Activated CD4-positive, alpha-beta T cell treated with anti-CD3 and anti-CD28 coated beads for 36 hours (primary cell): ENCODE measurements at places on chromosomes 7 and 10.
A peak's percentile ranks its signal among the peaks of the same experiment; 100 is the strongest.

DNA sequence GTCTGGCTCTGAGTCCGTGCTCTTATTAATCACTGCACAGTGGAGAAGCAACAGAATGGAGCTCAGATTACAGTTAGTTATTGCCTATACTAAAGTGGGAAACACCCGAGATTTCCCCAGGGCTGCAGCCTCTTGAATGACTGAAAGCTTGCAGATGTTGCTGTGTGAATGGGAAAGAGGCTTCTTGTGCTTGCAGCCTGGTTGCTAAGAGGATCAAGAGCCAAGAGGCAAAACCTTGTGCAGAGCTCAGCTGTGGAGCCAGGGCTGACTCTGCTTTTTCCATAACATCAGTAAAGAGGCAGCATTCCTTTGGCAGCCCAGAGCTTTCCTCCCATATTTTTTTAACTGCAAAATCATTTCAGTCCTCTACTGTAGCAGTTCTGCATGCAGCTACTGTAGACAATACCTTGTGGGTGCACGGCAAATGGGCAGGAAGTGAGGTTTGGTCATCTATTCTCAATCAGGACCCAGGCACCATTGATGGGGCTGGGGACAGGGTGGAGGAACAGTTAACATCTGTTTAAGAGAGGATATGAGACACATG lies 86.5 kb downstream of the RALA start:
- no peak for DNase-seq

DNA sequence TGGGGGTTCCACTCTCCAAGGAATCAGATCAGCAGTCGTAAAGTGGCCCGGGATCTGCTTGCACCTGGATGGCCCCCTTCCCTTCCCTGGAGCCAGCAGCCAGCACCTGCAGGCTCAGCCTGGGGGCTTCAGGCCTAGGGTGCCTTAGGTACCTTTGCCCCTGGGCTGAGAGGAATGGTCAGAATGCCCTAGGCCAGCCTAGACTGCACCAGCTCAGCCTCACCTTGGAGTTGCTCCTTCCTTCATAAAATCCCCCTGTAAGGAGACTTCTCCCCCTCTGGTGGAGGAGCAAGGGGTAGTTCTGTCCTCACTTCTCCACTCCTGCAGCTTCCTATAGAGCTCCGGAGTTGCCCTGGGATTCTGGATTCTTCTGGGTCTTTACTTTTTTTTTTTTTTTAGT lies 32.4 kb upstream of the LBX1 start:
- DNase-seq = no peak

GRCh38 chr10:129939416-129940275 lies 24.4 kb downstream of the EBF3 start:
- no peak for DNase-seq

- no peak for DNase-seq
These were observed 15.5 kb upstream of the MTPAP start for GRCh38 chr10:30364345-30365268.

GRCh38 chr10:125161707-125162119 lies 1.4 kb upstream of the CTBP2 start:
- no peak for DNase-seq

DNA sequence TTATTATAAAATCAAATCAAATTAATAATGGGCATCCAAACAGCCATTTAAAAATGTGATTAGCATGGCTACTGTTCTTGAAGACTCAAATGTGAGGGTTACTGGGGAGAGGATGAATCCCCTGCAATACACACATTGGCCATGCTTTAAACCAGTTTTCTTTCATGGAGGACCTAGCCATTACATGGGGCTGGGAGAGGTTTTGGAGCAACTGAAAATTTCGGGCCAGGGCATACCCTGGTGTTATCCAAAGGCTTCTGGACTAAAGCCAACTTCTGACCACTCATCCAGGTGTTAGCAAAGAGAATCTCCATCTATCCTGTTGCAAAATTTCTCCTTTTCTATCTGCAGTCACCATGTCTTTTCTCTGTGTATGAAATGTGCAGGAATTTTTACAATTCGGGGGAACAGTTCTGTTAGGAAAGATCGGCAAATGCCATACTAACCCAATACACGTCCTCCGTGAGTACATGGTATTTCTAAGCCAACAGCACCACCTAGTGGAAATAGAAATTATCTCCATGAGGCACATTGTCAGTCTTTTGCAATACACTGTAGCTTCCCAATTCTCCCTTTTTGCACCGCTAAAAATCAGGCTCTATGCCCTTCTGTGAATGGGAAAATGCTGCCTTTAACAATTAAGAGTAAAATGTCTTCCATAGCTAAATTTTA lies 47.0 kb upstream of the ZNF107 start:
- DNase-seq = no peak

- no peak for DNase-seq
These were observed 154.2 kb downstream of the ARHGAP12 start for GRCh38 chr10:31774299-31774900.

- DNase-seq = no peak
These were observed 8.3 kb upstream of the PPP1R35 start for GRCh38 chr7:100444311-100445278.

- no peak for DNase-seq
These were observed 262.0 kb upstream of the FERD3L start for GRCh38 chr7:19407270-19407669.

DNA sequence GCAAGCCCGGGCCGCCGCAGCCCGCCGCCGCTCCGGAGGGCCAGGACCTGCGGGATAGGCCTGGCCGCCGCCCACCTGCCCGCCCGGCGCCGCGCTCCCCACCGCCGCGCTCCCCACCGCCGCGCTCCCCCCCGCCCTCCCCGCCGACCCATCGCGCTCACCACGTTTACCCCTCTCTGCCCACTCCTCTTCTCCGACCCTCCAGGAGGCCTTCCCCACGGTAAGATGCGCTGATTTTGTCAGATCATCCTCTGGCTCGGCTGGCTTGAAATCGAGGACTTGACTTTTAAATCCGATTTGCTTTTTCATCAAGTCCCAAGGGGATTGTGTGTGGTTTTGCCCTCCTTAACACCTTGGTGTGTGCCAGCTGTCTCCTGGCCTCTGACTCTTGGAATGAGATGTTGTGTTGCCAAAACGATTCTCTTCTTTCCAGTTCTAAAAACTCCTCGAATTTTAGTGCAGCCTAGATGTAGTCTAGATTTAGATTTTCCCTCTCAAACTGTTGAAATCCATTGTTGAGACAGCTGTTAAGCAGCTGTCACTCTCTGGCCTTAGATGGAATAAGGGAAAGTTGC lies 738 bp downstream of the POM121 start:
- DNase-seq = no peak

GRCh38 chr10:97336446-97336845 lies 1.9 kb upstream of the FRAT2 start:
- no peak for DNase-seq

GRCh38 chr10:25600651-25601050 lies 333.4 kb upstream of the MYO3A start:
- no peak for DNase-seq

GRCh38 chr7:75914169-75914654 lies 743 bp upstream of the POR start:
- DNase-seq = no peak

GRCh38 chr7:152931633-152932032 lies 172.1 kb downstream of the ACTR3B start:
- DNase-seq = no peak

GRCh38 chr10:91745090-91745831 lies 53.0 kb upstream of the TNKS2 start:
- DNase-seq = no peak

DNA sequence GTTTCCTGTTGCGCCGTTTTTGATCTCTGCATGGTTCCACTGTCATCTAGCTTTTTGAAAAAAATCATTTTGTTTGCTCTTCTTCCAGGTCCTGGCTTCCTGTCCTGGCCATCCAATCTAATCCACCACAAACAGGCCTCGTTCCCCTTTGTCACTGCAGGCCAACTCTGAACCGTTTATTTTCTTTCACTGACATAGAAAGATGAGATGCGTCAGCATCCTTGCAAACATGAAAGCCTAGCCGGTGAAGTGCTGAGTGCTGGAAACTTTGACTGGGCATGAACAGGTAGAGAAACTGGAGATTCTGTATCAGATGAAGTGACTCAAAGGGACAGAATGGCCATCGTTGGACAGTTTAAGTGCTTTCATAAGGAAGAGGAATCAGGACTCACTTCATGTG lies 1247.8 kb downstream of the TYW1 start:
- DNase-seq = no peak

DNA sequence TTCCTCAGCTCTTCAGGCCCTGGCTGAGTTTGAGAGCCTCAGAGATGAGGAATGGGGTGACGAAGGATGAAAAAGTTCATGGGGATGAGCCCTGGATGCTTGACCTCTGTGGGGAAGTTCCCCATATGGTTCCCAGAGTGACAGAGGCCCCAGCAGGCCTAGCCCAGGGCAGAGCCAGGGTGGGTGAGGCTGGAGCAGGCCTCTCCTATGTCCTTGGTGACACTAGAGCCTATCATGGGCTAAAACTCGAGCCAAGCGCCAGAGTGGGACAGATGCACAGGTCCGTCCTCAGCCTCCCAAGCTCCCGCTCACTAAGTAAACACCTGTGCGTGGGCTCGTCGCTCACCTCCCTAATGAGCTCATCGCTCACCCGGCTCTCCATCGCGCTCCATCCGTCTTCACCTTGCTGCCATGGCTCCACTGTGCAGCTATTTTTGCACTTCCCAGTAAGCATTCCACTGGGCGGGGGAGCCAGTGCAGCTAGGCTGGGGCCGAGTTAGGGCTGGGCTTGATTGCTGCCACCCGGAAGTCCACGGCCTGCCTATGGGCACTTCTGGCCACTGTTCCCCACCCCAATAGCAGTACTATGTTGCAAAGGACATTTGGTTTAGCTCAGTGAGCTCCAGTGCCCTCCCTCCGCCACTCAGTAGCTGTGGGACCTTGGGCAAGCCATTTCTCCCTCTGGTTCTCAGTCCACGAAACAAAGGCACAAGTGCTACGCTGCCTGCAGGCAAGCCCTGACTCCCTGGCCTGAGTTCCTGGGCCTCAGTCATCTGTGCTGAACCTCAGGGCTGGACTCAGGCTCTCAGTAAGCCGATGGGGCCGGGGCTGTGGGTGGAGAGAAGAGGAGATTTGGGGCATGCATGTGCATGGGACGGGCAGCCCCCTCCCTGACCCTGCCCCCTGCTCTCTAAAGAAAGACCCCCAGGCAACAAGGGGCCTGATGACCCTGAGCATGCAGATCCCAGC lies 117.3 kb upstream of the PCBD1 start:
- no peak for DNase-seq

- DNase-seq = no peak
These were observed 151.0 kb downstream of the CHCHD3 start for GRCh38 chr7:132930881-132931280.

DNA sequence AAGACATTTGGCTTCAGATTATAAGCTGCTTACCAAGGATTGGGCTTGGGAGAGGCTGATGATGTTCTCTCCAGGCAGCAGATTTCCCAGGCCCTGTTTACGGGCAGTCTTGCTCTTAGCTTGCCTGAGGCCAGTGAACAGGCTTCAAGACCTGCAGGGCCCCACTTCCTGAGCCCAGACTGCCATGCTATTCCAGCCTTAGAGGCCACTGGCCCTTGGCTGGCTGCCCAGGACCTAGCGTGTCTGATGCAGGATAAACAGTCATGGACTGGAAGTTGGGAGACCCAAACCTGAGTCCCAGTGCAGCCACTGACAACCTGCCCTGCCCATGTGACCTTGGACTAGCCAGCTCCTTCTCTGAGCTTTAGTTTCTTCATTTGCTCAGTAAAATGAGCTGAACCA lies 2.9 kb downstream of the PRXL2A start:
- DNase-seq = no peak

GRCh38 chr7:38907766-38908165 lies 1.2 kb downstream of the VPS41 start:
- no peak for DNase-seq

GRCh38 chr10:17217631-17218232 lies 10.3 kb upstream of the VIM start:
- no peak for DNase-seq

DNA sequence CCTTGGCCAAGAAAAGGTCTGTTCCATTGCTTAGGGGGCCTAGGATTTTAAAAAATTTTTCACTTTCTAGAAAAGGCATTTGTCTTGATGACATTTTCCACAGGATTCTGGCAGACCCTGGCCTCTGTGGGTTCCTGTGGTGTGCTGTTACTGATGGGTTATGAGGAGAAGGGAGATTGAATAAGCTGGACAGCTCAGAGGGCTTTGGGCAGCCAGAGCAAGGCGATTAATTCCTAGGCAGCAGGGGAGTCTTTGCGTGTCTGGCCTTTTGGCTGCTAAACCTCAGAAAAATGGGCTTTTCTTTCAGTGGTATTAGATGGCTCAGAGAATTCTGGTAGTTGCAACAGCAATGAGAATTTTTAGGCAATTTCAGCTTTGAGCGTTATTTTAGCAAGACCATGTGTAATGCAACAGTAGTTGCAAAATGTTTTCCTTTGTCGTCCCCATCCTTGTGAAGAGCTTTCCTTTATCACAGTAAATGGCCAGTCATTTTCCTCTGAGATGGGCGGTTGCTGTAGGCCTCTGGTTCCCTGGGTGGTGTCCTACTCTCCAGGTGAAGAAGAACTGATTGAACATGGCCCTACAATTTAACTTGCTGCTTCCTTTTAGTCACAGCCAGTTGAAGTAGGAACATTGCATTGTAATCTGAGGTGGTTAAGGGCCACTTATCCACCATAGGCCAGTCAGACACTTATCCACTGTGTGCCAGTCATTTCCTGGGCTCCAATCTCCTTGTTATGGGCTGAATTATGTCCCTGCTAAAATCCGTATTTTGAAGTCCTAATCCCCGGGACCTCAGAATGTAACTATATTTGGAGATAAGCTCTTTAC lies 43.2 kb downstream of the SH2D4B start:
- DNase-seq = no peak

GRCh38 chr7:102456327-102456726 lies 8.3 kb downstream of the ALKBH4 start:
- no peak for DNase-seq

- DNase-seq = no peak
These were observed 97.8 kb upstream of the COL1A2 start for GRCh38 chr7:94296881-94297280.

- DNase-seq = peak; percentile 11
These were observed 61.4 kb upstream of the NME8 start for GRCh38 chr7:37786741-37787569.

GRCh38 chr10:69480068-69480412 lies 28.8 kb downstream of the TSPAN15 start:
- no peak for DNase-seq

DNA sequence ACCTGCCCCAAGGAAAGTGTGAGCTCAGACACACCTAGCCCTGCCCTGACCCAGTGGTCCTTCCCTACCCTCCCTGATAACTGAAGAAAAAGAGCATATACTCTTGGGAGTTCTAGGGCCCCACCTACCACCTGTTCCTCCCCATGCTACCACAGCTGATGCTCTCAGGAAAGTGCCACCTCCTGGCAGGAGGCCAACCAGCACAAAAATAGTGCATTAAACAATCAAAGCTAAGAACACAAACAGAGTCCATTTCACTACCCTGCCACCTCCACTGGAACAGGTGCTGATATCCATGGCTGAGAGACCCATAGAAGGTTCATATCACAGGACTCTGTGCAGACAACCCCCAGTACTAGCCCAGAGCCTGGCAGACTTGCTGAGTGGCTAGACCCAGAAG lies 288.6 kb upstream of the PHF14 start:
- DNase-seq = no peak

GRCh38 chr10:59872892-59873463 lies 33.4 kb downstream of the CCDC6 start:
- peak; percentile 28 for DNase-seq

- DNase-seq = no peak
These were observed 10.2 kb downstream of the EMX2 start for GRCh38 chr10:117552701-117553141.
